Bronchial smooth muscle cell (primary cell): ENCODE measurements at places on chromosomes 16 and 17. TPM values are rescaled to one million over a fixed set of nuclear protein-coding genes. Genes with fewer than 3 reads are reported as not detected.

The KCTD13 gene
- total RNA-seq: 3.9 and 5.0 TPM in 2 replicates

The STH gene
- not detected in 2 replicates for total RNA-seq

The KRT9 gene
- total RNA-seq: not detected in 2 replicates

The FAM20A gene
- total RNA-seq: 10.9 and 11.2 TPM in 2 replicates

The CLUH gene
- total RNA-seq: 24.8 and 26.2 TPM in 2 replicates

The MPV17L gene
- total RNA-seq: 0.09 and 0.47 TPM in 2 replicates

The BTBD17 gene
- total RNA-seq: not detected in 2 replicates

The SOX15 gene
- total RNA-seq: 0.17 and 0.32 TPM in 2 replicates

The SHISA6 gene
- not detected in 2 replicates for total RNA-seq

The CES2 gene
- 20.6 and 29.0 TPM in 2 replicates for total RNA-seq

The CETP gene
- not detected in 2 replicates for total RNA-seq
